Vagina (tissue), 2 donors: ENCODE measurements at places on chromosomes 7 and 10. TPM values are rescaled to one million over a fixed set of nuclear protein-coding genes. Genes with fewer than 3 reads are reported as not detected.

PILRA gene
- total RNA-seq, result 8.3 TPM

MUC12 gene
- total RNA-seq, result 2.7 TPM

CYP3A7 gene
- total RNA-seq, result not detected

DGKB gene
- 2.2 TPM for total RNA-seq

ANKRD61 gene
- total RNA-seq, result not detected

FBXL13 gene
- total RNA-seq, result 0.98 TPM

UNCX gene
- not detected for total RNA-seq

CDC14C gene
- total RNA-seq, result not detected

BLNK gene
- total RNA-seq, result 8.8 TPM
